ENCODE measurements at places on chromosomes 1 and 21.

DNA sequence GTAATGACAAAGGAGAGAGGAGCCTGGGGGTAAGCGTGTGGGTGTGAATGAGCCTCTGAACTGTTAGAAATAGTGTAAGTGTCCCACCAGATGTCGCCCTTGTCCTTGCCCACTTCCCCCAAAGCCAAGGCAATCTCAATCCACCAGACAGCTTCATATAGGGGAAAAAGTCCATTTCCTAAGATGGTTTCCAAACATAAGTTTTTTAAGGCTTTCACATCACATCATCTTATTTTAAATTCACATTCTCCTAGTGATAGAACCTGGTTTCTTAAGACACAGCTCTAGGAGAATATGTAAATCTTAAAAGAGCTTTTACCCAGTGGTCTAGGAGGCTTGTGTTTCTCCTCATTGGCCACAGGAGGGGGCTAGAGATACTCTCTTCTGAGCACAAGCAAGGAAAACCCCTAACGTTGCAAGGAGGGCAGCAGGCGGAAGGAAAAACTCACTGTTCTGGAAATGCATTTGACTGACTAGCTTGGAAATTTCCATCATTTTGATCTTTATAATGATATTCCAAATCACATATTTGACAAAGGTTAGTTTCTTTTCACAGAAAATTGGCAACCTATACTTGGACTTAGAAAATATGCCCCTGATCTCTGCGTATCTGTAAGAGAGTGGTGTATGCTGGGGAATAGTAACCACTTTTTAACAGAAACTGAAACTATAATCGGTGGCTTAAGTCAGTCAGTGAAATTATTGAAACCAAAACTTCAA is 51.9 kb upstream of the LPAR3 start:
- peak; percentile 90 for DNase-seq

- no peak for DNase-seq
These were observed 74.6 kb downstream of the SCCPDH start for GRCh38 chr1:246798606-246799496.

- no peak for DNase-seq
These were observed 29.6 kb upstream of the ID3 start for GRCh38 chr1:23588749-23589548.

- no peak for DNase-seq
These were observed 68.2 kb downstream of the LHX9 start for GRCh38 chr1:197985351-197985750.

DNA sequence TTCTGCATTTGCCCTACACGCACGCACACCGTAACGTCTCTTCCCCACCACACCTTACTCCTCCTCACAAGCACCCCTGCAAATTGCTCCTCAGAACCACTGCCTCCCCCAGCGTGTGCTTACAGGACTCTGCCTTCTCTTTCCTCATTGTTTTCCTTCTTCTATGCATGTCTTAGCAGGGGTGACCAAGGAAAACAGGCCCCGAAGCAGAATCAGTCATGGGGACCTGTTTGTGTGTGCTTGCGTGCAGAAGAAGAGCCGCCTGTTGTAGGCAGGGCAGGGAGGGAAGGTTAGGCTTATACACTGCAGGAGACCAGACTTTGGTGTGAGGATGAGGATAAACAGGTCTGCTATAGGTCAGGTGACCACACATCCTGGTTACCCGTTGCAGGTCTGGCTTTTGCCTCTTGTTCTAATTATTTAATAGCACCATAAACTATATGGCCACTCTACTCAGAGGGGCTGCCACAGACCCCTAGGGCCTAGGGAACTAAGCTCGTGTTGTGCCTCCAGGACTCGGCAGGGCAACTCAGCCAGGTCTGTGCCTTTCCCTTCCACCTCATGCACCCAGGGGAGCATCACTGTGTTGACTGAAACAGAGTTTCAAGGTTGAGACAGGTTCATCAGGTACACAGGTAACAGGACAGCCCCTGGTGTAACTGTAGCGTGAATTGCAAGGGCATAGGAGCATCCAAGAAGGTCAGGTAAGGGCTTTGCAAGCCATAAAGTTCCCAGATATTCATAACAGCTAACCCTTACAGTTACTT is 60.8 kb upstream of the EPS8L3 start:
- no peak for DNase-seq
